ENCODE measurements at places on chromosomes 1 and 21.

DNA sequence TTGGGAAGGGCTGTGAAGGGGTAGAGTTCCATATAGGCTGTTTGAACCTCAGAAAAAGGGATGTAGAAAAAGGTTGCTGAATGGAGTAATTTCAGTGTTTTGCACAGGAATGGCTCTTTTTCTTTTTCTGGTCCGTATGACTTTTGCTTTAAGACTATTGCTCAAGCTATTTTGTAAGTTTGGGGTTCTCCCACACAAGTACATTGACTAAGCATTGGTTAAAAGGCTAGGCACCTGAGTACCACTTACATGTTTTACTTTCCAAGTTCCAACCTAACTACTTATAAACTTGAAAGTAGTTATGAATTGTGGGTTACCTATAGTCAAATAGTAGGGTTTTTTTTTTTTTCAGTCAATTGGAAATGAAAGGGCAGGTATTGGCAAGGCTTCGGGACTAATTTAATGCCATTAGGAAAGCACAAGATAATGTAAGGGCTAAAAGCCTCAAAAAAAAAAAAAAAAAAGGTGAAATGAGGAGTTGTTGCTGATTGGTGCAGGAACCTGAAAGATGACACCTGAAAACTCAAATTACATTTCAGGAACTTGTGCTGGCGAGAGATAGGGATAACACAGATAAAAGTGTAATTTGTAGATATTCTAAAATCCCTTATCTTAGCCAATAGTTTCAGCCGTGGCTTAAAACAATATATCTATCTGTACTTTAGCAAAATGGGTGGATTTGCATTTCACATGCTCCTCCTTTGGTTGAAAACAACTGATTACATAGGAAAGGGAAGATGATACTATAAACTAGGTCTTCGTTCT lies 209.5 kb downstream of the RPS6KC1 start:
- DNase-seq, result no peak

- DNase-seq, result peak; percentile 90
These were observed at the start of gene IFFO2 for GRCh38 chr1:18956193-18957135. Gene IFFO2, minus strand, starts transcription at chr1:18956676. Its CDS starts 344 bp downstream, at chr1:18956332.

GRCh38 chr1:219565921-219566320 lies 47.0 kb downstream of the ZC3H11B start:
- DNase-seq, result no peak

GRCh38 chr1:174007851-174008250 lies 14.3 kb downstream of the RC3H1 start:
- DNase-seq, result peak; percentile 66

DNA sequence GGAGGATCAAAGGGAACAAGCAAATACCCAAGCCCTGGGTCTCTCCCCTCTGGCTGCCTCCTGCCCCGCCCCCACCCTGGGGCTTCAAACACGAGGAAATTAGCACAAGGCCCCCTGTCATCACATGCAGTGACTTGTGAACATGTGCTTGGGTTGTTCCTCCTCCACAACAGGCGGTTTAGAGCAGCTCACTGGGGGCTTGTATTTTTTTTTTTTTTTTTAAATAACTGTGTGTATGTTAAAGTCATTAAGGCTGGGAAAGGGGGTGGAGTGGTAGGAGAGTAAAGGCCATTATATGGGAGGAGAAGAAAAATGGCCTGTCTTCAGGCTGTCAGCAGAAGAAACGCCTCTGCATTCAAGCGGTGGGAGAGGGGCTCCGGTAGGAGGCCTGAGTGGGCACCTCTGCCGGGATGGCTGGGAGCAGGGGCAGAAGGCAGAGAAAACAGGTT lies 64.2 kb downstream of the PLXNA2 start:
- no peak for DNase-seq

GRCh38 chr1:12810691-12811408 lies 19.7 kb downstream of the PRAMEF1 start:
- DNase-seq, result peak; percentile 27

DNA sequence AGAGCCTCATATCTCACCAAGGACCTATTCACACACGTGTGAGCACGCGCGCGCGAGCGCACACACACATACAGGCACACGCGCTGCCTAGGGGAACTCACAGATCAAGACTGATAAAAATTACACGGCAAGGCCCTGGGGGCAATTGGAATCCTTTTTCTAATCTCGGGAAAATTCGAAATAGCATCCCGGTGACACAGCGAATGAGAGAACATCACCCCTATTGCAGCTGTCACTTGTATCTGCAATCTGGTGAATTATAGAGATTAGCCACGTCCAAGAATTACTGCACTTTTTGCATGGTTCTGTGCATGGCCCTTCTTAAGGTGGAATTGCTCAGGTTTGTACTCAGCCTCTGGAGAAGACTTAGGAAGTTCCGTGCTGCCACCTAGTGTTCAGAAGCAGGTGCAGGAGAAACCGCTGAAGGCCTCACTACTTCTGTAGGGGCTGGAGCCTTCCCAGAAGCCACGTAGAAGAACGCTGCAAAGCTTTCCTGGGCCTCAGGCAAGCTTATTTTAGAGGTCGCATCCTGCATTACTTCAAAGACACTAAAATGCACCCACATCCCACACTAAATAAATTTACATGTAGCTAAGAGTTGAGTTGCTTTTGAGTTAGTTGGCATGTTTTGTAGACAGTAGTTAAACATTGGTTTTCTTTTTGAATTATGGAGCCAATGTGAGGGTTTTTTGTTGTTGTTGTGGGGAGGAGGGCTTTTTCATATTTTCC lies 229.2 kb upstream of the CAMK1G start:
- DNase-seq, result peak; percentile 81

GRCh38 chr1:169701261-169702005 lies 10.0 kb downstream of the SELL start:
- no peak for DNase-seq

GRCh38 chr1:76141929-76142328 lies 67.4 kb downstream of the ST6GALNAC3 start:
- DNase-seq, result no peak

- DNase-seq, result no peak
These were observed 87.7 kb downstream of the LTN1 start for GRCh38 chr21:28904961-28905435.

DNA sequence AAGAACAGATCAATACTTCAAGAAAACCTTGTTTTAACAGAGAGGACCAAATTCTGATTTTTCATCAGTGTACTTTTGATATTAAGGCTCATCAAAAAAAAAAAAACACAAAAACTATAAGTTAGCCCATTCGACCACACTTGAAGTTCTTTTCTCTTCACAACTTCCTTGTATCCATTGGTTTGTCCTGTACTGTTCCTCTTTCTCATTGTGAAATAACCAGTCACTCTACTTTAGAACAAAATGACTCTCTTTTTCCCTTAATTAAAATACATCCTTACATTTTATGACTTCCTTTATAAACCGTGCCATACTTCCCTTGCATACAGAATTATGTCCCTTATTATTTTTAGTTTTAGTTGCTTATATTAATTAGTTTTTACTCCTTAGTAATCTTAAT lies 8.4 kb downstream of the QSOX1 start:
- DNase-seq, result no peak

GRCh38 chr1:31422505-31423319 lies 9.7 kb downstream of the SERINC2 start:
- peak; percentile 66 for DNase-seq

- DNase-seq, result no peak
These were observed 3.7 kb downstream of the CYB561D1 start for GRCh38 chr1:109497449-109498160.

- DNase-seq, result peak; percentile 43
These were observed 67.5 kb upstream of the CD1D start for GRCh38 chr1:158112994-158113758.

- no peak for DNase-seq
These were observed 77.1 kb upstream of the KCTD3 start for GRCh38 chr1:215489771-215490565.

DNA sequence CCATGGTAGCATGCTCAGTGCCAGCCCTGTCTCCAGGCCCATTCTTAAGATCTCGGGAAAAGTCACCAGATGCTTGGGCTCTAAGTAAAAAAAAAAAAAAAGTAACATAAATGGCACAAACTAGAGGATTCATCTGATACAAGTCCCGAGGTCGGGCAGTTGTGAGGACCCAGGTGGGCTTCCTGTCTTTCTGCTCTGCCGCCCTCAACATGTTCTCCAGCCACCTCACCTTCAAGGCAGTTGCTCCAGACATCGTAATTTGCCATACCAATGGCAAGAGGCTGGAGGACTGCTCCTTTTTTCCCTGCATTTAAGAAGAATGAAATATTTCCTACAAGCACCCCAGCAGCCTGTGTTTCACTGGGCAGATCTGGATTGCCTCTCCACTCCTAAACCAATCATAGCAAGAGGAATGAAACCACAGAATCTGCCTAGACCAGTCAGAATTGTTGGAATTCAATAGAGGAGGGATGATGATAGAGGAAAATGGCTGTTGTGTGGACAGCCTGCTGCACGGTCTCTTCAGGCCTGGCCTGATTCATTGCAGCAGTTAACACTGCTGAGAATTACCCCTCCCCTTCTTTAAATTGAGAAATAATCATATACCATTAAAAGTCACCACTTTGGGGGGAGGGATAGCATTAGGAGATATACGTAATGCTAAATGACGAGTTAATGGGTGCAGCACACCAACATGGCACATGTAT lies 5.4 kb downstream of the HMGN2 start:
- DNase-seq, result peak; percentile 27

- peak; percentile 86 for DNase-seq
These were observed at the start of gene DOCK7 for GRCh38 chr1:62687903-62688686. Gene DOCK7, minus strand, starts transcription at chr1:62688386. Its CDS starts 122 bp downstream, at chr1:62688264.

DNA sequence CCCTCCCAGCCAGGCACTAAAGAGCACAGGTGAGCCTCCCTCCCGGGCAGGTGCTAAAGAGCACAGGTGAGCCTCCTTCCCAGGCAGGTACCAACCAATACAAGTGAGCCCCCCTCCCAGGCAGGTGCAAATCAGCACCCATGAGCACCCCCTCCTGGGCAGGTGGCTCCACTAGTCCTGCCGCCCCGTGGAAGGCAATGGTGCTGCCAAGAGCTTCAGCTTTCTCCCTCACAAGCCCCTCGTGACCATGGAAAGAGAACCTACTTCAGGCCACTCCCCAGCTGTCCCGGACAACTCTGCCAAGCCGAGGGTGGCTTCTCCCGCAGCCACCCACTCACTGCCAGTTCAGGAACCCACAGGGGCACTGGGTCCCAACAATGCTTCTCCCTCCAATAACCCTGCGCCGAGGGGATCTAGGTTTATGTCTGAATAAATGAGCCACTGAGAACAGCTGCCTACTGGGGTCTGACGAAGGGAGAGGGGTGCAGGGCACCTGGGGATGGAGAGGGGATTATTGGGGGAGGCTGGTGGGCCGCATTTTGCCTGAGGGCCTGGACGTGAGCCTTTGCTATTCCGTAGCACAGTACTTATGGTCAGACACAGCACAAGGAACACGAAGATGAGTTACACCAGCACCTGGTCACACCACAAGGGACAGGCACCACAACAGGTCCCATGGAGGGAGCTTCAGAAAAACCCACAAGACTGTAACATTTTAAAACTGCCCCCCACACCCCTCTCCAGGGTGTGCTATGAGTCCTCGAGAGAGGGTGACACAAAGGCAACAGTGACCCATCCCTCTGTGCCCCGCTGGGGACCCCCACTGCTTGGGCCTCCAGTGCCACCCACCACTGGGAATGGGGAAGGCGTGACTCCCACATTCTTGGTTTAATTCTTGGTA lies 46.3 kb downstream of the PRDM15 start:
- no peak for DNase-seq

GRCh38 chr1:66774438-66774837 lies 22.2 kb downstream of the DYNLT5 start:
- peak; percentile 2 for DNase-seq

DNA sequence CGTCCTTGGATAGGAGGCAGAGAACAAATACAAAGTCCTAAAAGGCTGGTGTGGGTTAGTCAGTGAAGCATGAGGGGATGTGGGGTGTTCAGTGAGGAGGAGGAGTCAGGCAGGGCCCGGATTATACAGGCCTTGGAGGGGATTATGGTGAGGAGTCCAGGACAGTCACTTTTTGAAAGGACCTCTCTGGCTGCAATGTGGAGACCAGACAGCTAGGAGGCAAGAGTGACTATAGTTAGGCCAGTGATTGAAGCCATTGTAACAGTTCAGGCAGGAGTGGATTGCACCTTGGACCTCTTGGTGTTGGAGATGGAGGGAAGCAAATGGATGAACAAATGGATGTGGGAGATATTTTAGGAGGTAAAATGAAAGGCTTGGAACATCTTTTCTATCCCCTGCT lies 115.8 kb downstream of the C1orf94 start:
- DNase-seq, result no peak

DNA sequence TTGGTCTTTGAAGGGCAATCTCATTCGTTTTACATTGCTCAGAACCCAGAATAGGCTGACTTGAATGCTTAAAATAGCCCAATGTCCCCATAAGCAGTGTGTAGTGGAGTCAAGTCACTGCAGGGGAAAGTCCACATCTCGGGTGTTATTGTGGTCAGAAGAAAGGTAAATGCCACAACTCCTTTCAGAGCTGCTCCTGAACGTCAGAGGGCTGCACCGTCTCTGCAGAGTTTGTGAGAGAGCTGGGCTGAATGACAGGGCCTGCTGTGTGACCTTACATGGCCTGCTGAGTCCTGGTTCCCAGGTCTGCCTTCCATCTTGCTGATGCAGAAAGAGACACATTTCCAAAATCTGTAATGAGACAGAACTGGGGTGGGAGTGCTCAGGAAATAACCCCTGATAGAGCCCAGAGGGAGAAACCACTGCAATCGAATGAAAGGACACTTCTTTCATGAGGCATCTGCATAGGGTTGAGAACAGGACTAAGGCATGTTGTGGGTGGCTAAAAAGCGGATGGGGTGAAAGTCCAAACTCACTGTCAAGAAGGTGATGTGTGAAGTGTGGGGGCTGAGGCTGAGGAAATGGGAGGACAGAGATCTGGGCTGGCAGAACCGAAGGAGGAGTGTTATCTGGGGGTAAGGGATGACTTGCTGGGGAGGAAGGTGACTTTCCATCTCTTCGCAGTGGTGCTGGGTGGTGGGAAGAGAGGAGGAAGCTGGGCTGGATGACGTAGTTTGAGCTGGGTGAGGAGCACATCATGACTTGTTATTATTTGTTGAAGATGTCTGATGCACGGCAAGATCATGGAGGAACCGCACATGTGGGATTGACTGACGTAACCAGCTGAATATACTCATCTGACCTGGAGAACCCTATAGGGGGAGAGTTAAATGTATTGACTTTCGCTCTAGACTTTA lies 33.7 kb downstream of the XCL2 start:
- no peak for DNase-seq

DNA sequence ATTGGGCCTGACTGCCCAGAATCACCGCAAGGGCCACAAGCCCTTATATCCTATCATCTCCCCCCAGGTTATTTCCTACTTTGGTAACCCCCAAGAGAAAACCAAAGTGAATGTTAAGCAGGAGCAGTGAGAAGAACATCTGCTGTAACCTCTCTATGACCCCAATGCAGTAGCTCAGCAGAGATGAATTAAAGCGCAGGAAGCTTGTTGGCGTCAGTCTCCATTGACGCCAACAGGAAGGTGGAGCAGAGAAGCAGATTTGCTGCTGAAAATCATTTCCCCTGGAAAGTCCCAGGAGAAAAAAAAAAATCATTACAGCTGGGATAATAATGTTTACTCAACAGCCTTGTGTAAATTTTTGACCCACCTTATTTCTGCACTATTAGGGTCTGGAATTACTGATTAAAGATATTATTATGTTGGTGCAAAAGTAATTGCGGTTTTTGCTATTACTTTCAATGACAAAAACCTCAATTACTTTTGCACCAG lies 33.2 kb upstream of the FAM163A start:
- DNase-seq, result no peak
